ENCODE measurements at places on chromosomes 13 and 19.

- DNase-seq: no peak
Measured at GRCh38 chr13:65411521-65411920, 1818.6 kb downstream of the PCDH9 start.

DNA sequence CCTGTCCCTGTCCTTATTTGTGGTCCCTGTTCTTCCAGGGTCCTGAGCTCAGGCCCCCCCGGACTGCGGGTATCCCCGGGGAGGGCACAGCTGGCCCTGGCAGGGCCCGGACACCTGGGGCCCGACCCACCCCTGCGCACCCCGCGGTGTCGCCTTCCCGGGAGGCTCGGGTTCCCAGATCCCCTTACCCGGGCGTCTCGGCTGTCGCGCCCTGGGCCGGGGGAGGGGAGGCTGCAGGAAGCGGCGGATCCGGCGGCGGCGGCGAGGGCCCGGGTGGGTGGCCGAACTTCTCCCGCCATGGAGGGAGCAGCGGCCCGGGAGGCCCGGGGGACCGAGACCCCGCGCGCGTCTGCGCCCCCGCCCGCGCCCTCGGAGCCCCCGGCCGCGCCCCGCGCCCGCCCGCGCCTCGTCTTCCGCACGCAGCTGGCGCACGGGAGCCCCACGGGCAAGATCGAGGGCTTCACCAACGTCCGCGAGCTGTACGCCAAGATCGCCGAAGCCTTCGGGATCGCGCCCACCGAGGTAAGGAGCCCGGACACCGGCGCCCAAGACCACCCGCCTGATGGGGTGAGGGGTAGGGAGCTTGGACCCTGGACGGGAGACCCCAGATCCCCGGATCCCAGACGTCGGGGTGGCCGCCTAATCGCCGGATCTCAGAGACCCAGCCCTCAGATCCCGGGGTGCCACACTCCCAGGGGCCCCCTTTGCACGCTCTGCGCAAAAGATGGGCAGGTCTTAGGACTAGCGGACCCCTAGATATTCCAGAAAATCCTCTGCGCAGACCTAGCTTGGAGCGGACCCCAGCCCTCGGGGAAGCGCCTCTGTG lies at the start of gene GIPC3:
GIPC3 (plus strand) TSS at position 178 of the 826 bp plus-strand sequence; CDS start at position 298, 120 bp downstream.
- DNase-seq: no peak

- DNase-seq: no peak
Measured at GRCh38 chr13:32590266-32590665, 4.0 kb downstream of the PDS5B start.

GRCh38 chr19:18419195-18419698 lies at the start of gene SSBP4:
SSBP4 (plus strand) TSS chr19:18419398; CDS start chr19:18419649, 251 bp downstream.
- DNase-seq: peak; percentile 63

- no peak for DNase-seq
Measured at GRCh38 chr13:59532405-59532804, 631.3 kb downstream of the DIAPH3 start.
